ENCODE measurements at places on chromosomes 3 and 15.
A peak's percentile ranks its signal among the peaks of the same experiment; 100 is the strongest.

GRCh38 chr3:48595526-48596121 is 495 bp upstream of the COL7A1 start:
- DNase-seq: peak; percentile 77

GRCh38 chr15:44308415-44308814 is 19.9 kb downstream of the GOLM2 start:
- DNase-seq: no peak

GRCh38 chr3:45948311-45948781 is 5.1 kb downstream of the CXCR6 start:
- DNase-seq: no peak

GRCh38 chr3:43872901-43873300 is 182.2 kb downstream of the ABHD5 start:
- no peak for DNase-seq

- no peak for DNase-seq
These were observed 415.4 kb upstream of the RORA start for GRCh38 chr15:61644550-61644949.

- no peak for DNase-seq
These were observed 27.6 kb downstream of the HDAC11 start for GRCh38 chr3:13507570-13508339.

GRCh38 chr3:69647511-69648110 is 91.7 kb upstream of the MITF start:
- no peak for DNase-seq
